ENCODE measurements at places on chromosomes 11 and 22.
A peak's percentile ranks its signal among the peaks of the same experiment; 100 is the strongest.

GRCh38 chr22:20957683-20958431, 9.2 kb upstream of the AIFM3 start:
- DNase-seq: no peak

DNA sequence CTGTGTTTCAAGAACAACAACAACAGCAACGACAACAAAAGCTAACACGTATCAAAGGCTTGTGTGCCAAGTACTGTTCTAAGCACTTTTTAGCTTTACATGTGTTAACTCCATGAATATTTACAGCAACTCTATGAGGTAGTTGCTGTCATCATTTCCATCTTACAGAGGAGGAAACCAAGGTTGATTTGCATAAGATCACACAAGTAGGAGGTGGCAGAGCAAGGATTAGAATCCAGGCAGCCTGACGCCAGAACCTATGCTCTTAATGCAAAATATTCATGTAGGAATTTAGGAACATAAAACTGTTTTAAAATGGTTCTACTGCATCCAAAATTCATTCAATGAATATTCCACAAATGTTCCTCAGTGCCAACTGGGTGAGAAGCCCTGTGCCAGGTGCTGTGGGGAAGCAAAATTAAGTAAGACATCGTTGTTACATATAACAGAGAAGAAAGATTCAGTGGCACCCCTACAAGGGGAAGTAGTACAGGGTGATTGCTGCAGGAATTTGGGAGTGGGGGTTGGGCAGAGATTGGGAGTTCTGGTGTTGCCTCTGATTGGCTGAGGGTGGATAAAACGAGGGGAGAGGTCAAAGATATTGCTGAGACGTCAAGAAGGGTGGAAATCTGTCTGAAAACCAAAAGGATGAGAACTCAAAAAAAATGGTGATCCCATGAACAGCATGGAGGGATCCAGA, 86.1 kb upstream of the ARHGAP20 start:
- no peak for DNase-seq

DNA sequence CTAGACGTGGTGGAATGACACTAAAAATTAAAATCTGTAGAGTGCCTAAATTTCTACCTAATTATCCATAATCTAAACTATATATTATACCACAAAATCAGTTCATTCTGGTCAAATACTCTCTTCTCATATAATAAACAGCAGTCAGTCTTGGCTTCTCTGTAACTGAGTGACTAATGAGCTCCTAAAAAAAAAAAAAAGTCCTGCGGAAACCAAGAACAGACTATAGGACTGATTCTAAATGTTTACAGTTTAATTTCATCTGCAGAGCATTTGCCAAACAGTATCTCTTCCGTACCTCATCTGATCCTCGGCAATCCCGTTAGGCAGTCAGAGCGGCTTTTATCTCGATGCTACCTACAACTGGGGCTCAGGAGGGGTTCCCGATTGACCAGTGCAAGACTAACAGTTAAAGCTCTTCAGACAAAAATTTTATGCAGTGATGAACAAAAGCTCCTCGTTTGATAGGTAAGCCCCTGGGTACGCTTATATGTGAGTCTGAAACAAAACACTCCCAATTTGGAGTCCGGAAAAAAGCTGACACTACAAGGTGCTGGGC, 686 bp downstream of the KIF18A start:
- no peak for DNase-seq

GRCh38 chr11:34727228-34727737, 106.4 kb downstream of the EHF start:
- DNase-seq: no peak

DNA sequence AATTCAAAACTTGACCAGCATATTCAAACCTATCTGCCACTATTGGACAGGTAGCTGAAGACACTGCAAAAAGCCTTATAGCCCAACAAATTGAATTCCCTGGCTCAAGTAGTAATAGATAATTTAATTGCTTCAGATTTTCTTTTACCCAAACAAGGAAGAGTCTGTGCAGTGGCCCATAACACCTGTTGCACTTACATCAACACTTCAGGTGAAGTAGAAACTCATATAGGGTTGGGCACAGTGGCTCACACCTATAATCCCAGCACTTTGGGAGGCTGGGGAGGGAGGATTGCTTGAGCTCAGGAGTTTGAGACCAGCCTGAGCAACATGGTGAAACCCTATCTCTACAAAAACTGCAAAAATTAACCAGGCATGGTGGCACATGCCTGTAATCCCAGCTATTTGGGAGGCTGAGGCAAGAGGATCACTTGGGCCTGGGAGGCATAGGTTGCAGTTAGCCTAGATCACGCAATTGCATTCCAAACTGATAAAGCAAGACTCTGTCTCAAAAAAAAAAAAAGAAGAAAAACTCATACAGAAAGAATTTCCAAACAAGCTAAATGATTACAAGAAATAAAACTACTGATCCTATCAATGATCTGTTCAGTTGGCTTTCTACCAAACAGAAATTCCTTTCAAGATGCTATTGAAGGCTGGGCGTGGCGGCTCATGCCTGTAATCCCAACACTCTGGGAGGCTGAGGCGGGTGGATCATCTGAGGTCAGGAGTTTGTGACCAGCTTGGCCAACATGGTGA, 9.5 kb downstream of the FOLR3 start:
- no peak for DNase-seq

DNA sequence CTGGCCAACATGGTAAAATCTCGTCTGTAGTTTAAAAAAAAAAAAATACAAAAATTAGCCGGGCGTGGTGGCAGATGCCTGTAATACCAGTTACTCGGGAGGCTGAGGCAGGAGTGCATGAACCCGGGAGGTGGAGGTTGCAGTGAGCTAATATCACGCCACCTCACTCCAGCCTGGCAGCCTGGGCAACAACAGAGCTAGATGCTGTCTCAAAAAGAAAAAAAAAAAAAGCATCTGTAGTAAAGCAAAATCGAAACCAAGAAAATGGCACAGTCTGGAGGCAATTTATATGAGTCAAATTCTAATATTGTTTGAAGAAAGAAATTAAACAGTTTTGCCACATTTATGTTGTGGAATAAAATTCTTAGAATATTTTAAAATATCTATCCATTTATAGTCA, 365.0 kb upstream of the CHORDC1 start:
- no peak for DNase-seq

GRCh38 chr11:117946842-117947526, 17.8 kb upstream of the TMPRSS13 start:
- DNase-seq: peak; percentile 71

Data from activated CD8-positive, alpha-beta memory T cell treated with anti-CD3 and anti-CD28 coated beads for 4 hours (primary cell).